Thymus (tissue), 14 donors: ENCODE measurements at places on chromosomes 3 and 15. TPM values are rescaled to one million over a fixed set of nuclear protein-coding genes. Genes with fewer than 3 reads are reported as not detected.

The ZNF662 gene
- polyA plus RNA-seq = 5.5 TPM

The AADACL2 gene
- polyA plus RNA-seq = 3.4 TPM

The CCNDBP1 gene
- 87.9 TPM for polyA plus RNA-seq

The NEK11 gene
- 3.2 TPM for polyA plus RNA-seq

The RLBP1 gene
- polyA plus RNA-seq = 0.32 TPM

The XCR1 gene
- 5.7 TPM for polyA plus RNA-seq

The DYNLT2B gene
- 41.0 TPM for polyA plus RNA-seq

The CDHR4 gene
- polyA plus RNA-seq = 0.18 TPM

The CILP gene
- polyA plus RNA-seq = 5.2 TPM

The ZNF609 gene
- polyA plus RNA-seq = 7.5 TPM

The CD96 gene
- 27.0 TPM for polyA plus RNA-seq

The GMPPB gene
- 13.2 TPM for polyA plus RNA-seq

The PLXNA1 gene
- 9.6 TPM for polyA plus RNA-seq

The PLIN1 gene
- polyA plus RNA-seq = 1.0 TPM

The WNT5A gene
- polyA plus RNA-seq = 5.5 TPM

The DNAH12 gene
- polyA plus RNA-seq = 1.2 TPM

The RNU6-1 gene
- not detected for polyA plus RNA-seq

The PRKAR2A gene
- polyA plus RNA-seq = 7.5 TPM

The ZNF106 gene
- polyA plus RNA-seq = 8.6 TPM

The TMOD2 gene
- 4.8 TPM for polyA plus RNA-seq

The SLC2A2 gene
- polyA plus RNA-seq = 0.05 TPM

The GRIP2 gene
- 0.37 TPM for polyA plus RNA-seq

The STARD9 gene
- 7.8 TPM for polyA plus RNA-seq

The ZKSCAN7 gene
- 5.3 TPM for polyA plus RNA-seq

The CHRM5 gene
- polyA plus RNA-seq = 0.16 TPM

The FBXL22 gene
- 0.68 TPM for polyA plus RNA-seq

The GOLGA6L7 gene
- polyA plus RNA-seq = 0.05 TPM

The SLC24A5 gene
- 0.07 TPM for polyA plus RNA-seq

The CSPG4 gene
- polyA plus RNA-seq = 4.9 TPM

The FGD5 gene
- polyA plus RNA-seq = 2.9 TPM

The AMOTL2 gene
- 7.3 TPM for polyA plus RNA-seq

The FBXO40 gene
- 0.02 TPM for polyA plus RNA-seq

The SLC6A1 gene
- polyA plus RNA-seq = 50.0 TPM

The GALNT15 gene
- polyA plus RNA-seq = 41.2 TPM

The DLL4 gene
- 5.9 TPM for polyA plus RNA-seq

The GPR15 gene
- 1.0 TPM for polyA plus RNA-seq

The ILDR1 gene
- 2.1 TPM for polyA plus RNA-seq

The ACTC1 gene
- polyA plus RNA-seq = 13.3 TPM

The SLC35A5 gene
- polyA plus RNA-seq = 21.7 TPM

The SERPINI1 gene
- 11.7 TPM for polyA plus RNA-seq

The CFAP92 gene
- polyA plus RNA-seq = 2.0 TPM

The IL1RAP gene
- polyA plus RNA-seq = 5.7 TPM

The NRROS gene
- 5.2 TPM for polyA plus RNA-seq

The SPATA12 gene
- 0.07 TPM for polyA plus RNA-seq

The LYZL4 gene
- 0.46 TPM for polyA plus RNA-seq

The DLEC1 gene
- 0.52 TPM for polyA plus RNA-seq
